ENCODE measurements at places on chromosomes 6 and 20.

GRCh38 chr20:10676518-10676917 is 2.7 kb upstream of the JAG1 start:
- no peak for DNase-seq

DNA sequence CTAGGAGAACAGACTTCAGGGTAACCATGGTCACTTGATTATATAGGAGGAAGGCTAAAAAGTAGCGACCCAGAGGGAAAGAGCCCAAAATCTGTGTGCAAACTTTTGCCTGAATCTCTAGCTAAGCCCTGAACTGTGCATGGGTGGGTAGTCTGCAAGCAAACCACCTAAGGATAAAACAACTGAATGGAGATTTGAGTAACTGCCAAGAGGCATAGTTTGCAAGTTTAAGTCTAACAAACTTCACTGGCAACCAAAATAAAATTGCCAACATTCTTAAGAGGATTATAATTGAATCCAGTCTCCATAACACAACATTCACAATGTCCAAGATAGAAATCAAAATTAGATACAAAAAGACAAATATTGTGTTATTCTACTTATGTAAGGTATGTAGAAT is 192.0 kb upstream of the PLN start:
- peak; percentile 4 for DNase-seq

DNA sequence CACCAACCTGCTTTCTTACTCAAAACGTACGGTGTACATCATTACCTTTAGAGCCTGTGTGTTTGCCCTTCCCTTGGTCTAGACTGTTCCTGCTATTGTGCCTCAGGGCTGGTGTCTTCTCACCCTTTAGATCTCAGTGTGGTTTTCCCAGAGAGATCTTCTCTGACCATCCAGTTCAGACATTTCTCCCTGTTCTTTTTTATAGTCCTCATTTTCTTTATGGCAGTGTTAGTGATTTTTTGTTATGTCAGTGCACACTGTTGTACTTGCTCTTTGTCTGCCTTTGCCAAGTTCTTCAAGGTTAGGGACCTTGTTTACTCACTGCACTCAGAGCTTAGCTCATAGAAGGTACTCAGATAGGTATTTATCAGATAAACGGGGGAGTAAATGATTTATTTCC is 82.8 kb downstream of the ATRN start:
- no peak for DNase-seq

DNA sequence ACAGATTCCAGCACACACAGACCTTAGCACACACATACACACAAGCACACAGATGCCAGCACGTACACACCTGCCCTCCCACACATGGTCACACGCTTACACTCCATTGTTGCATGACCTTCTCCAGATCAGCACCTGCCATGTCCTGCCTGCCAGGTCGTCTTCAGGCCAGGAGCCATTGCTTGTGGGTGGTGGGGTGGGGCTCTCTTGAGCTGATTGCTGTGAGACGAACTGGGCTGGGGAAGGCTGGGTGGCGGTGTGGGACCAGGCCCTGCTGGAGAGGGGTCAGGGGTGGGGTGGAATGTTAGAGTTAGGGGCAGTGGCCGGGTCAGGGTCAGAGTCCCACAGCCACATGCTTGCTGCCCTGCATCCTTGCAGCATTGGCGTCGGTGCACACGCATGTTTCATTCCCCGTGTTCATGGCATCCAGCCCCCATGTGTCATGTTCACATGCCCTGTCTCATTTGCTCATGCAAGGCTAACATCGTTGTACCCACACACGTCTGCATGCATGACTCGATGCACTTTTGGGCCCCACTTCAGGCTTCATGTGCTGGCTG is 6.5 kb upstream of the NPBWR2 start:
- DNase-seq, result no peak

- DNase-seq, result no peak
These were observed 1.7 kb downstream of the RPS6KA2 start for GRCh38 chr6:166625356-166625755.

DNA sequence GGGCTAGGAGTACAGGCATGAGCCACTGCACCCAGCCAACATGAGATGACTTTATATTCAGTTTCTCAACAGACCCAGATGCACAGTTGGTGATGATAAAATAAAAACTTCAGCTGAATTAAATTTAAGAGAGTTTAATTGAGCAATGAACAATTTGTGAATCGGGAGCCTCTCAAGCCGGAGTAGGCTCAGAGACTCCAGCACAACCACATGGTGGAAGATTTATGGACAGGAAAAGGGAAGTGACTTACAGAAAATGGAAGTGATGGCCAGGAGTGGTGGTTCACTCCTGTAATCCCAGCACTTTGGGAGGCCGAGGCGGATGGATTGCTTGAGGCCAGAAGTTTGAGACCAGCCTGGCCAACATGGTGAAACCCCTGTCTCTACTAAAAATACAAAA is 10.4 kb upstream of the BCAS4 start:
- DNase-seq, result no peak

DNA sequence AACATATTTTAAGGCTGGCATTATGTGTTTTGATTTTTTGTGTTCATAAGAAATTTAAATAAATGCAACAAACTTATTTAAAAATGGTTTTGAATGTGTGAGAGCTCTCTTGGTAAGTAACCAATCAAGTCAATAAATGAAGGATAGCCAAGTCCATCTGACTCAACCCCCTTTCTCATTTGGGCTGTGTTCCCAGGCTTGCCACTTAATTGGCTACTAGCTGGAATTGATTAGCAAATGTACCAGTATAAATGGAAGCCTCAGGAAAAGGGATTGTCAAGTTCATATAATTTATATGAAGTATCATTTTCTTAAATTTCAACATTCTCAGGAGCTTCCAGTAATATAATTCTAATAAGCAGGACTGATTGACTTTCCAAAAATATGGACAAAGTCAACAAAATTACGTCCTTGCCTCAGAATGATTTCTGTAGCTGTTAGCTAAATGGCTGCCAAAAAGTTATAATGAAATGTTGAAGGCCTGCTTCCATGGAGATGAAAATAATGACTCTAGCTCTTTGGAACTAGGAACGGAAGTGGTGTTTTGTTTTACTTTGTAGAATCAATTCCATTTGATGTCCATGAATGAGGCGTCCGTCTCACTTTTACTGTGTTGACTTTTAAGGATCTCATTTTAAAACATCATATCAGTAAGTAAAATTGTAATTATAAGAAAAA is 614.9 kb downstream of the CDH26 start:
- no peak for DNase-seq

- no peak for DNase-seq
These were observed 35.7 kb downstream of the RIN2 start for GRCh38 chr20:19793716-19794115.

GRCh38 chr6:157885211-157885788 is 62.3 kb downstream of the SNX9 start:
- no peak for DNase-seq

- DNase-seq, result no peak
These were observed 33.9 kb upstream of the FBXO9 start for GRCh38 chr6:53031281-53031680.

GRCh38 chr20:33014336-33015113 is 7.0 kb downstream of the BPIFB2 start:
- no peak for DNase-seq

- no peak for DNase-seq
These were observed 99.0 kb downstream of the CLIC5 start for GRCh38 chr6:45916692-45917091.

DNA sequence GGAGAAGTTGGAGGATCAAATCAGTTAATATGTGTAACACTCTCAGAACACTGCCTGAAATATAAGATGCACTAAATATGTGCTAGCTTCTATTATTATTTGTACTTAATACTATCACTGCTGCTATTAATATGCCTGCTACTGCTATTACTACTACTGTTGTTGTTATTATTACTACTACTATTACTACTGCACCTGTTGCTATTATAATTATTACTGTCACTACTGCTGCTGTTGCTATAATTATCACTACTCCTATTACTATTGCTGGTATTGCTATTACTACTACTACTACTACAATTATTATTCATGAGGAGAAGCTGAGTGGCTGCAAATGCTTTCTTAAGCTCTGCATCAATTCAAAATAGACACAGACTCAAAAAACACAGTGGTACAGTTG is 16.7 kb upstream of the SSTR4 start:
- DNase-seq, result no peak

DNA sequence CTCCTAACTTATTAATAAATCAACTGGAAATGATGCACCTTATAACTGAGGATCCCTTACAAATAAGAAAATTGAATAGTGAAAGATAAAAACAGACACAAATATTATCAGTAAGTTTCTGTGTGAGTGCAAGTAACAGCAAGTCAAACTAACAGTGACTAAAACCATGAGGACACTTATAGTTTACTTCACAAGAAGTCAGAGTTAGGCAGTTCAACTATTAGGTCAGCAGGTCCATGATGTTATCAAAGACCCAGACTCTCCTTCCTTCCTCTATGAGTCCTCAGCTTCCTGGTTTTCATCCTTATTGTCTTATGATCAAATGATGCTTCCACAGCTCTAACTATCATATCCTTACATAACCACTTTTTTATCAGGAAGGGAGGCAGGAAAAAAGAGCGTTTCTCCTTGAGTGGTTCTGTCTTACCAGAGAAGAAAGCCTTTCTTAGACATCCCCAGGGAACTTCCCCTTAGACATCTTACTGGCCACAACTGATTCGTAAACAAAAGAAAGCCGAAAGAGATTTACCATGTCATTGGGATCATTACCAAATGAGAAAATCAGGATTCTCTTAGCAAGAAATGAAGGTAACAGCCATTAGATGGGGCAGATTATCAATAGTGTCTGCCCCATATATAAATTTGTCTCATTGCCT is 114.3 kb upstream of the LRFN2 start:
- no peak for DNase-seq

- DNase-seq, result no peak
These were observed 122.7 kb downstream of the MMS22L start for GRCh38 chr6:97160280-97160679.

DNA sequence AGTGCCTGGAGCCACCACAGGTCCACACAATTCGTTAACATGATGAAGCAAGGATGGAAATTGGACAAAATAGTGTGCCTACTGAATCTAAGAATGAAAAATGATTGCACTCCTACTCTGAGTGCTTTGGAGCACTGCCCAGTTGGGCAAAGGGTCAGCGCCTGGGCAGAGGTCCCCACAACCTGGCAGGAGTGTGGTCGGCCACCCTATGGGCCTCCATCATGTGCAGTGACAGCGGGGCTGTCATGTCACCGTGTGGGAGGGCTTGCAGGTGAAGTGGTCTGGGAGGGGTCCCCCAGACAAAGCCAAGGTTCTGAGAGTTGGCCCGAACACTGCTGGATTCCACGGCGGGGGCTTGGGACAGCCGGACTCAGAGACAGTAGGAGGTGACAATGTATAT is 36.2 kb upstream of the CD93 start:
- DNase-seq, result no peak

DNA sequence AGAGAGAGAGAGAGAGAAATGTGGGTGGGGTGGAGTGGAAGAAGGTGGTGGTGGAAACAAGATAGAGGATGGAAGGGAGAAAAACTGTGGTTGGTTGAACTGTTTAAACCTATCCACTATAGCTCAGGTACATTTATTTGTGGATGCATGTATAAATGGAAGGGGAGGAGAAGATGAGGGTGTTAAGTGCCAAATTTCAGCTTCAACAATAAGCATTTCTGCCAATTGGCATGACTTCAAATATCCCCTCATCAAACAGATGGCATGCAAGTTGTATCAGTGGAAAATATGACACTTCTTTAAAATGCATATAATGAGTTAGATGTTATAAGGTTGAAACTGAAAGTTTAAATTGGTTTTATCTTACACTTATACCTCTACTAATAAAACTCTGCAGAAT is 216.1 kb downstream of the LMBRD1 start:
- no peak for DNase-seq

DNA sequence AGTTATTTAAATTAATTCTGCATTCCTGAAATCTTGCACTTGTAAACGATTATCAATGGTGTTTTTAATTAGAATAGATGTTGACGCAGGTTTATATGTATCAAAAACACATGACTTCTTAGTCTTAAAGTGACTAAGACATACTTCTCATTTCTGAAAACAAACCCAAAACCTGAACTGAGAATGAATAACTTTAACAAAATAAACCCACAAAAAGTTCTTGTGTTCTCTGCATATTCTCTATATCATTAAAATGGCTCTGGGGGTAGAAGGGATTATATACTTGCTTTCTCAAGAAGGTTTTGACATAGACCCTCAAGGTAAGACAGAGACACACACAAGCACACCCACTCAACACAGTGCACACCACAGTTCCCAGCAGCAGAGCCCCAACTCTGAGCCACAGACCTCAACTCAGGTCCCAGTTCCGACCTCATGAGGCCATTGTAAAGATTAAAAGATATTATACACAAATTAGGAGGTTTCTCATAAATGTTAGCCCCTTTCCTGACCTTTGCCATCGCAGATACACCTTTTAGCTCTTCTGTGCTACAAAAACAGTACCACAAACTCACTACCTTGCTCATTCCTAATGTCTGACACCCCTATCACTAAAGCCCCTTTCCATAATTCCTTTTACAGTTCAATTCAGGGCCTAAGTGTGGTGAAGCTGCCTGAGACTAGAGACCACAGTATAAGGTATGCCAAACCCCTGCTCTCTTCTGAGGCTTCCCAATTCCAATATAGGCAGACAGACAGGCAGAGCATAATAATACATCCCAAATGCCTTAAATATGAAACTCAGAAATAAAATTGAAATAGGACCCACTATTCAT is 267.8 kb downstream of the PTPRK start:
- no peak for DNase-seq

DNA sequence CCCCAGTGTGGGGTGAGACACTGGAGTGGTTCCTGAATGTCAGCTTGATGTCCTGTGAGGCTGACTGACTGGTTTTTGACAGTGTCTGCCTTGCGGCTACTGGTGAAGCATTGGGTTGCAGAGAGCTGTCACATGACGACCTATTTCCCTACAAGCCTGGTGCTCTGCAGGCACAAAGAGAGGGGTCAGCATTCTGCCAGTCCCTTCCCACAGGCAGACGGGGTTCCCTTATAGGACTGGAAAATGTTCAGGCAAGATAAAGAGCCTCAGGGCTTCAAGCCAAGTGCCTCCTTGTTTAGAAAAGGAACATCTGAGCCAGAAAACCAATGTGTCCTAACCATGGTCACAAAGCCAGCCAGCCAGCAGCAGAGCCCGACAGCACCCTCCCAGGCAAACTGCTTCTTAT is 11.0 kb downstream of the LY86 start:
- no peak for DNase-seq

DNA sequence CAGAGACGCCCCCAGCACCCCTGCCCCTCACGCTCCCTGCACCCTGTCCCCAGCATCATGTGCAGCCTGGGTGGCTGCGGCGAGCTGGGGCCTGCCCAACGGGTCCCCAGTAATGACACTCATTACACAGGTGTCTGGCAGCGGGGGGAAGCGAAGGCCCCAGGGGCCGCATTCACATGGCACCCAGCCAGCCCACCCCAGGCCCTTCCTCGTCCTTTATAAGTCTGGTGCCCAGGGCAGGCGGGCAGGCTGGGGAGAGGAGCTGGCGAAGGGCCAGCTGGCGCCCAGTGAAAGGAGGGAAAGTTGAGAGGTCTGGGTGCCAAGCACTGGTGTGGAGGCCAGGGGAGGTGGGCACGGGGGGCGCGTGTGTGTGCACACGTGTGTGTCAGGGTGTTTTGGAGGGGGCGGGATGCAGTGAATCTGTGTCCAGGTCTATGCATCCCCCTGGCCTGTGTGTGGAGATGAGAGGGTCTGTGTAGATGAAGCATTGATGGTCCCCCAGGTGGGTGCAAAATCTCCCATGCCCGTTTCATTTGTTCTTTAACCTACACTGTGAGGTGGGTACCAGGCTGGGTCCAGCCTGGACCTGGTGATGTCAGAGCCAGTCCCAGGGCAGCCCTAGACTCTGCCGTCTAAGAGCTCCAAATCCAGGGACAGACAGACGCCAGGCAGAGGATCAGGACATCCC is 105.3 kb downstream of the CEBPB start:
- DNase-seq, result no peak

GRCh38 chr6:75331151-75331550 is 46.6 kb upstream of the TMEM30A start:
- peak; percentile 67 for DNase-seq
